ENCODE measurements at places on chromosomes 4 and X.

- no peak for DNase-seq
Observed at GRCh38 chr4:163697121-163697520, 202.6 kb downstream of the TMA16 start.

- no peak for DNase-seq
Observed at GRCh38 chr4:30208731-30209435, 511.3 kb upstream of the PCDH7 start.

- no peak for DNase-seq
Observed at GRCh38 chr4:166422475-166422874, 549.4 kb downstream of the TLL1 start.

- DNase-seq, result no peak
Observed at GRCh38 chr4:156815717-156816359, 155.8 kb downstream of the PDGFC start.

DNA sequence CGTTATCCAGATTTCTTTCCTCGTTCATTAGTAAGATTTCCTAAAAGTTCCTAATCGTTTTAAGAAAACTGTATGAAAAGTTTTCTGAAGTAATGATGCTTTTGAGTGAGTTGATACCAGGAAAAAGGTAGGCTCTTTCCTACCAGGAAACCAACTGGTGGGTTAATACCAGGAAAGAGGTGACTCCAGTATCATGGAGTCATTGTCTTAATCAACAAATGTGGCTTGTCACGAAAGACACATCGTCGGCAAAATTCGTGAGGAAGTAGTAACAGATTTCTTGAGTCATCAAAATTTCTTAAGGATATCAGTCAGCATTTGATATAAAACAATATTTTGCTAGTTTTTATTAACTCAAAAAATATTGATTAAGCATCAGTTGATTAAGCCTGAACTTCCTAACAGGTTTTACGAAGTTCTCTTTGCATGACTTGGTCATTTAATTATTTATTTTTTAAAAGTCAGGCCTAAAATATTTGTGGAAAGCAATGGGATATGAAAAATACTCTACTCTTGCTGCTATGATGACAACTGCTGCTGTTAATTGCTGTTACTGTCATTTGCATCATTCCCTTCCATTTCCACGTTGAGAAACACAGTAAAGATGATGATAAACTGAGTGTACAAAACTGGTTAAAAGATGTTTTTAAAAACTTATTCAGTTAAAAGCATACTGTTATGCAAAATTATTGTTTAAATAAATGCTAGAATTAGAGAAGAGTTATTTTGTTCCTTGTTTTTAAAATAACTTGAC is 3.2 kb upstream of the PPBP start:
- no peak for DNase-seq

GRCh38 chr4:3228881-3229280 is 20.1 kb upstream of the MSANTD1 start:
- DNase-seq, result no peak

- peak; percentile 39 for DNase-seq
Observed at GRCh38 chrX:58025979-58026378, 115.7 kb upstream of the ZXDA start.

- peak; percentile 79 for DNase-seq
Observed at GRCh38 chr4:185201977-185202962, 1.5 kb downstream of the CFAP97 start.

DNA sequence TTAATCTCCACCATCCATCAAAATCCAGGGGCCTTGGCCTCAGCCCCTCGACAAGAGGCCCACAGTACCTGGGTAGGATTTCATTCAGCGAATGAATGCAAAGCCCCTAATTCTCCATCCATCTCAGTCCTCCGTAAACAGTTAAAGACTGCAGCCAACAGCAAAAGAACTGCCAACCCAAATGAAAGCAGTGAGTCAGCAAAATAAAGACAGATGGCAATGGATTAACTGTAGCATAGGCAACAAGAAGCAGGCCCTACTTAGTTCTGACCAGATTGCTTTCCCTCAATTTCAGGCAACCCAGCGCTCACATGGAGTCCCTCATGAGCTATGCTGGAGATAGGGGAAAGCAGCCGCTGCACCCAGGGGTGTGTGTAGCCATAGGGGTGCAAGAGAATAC is 21.4 kb downstream of the PLAC1 start:
- DNase-seq, result peak; percentile 5

GRCh38 chrX:44989995-44990770 is 117.2 kb downstream of the KDM6A start:
- DNase-seq, result no peak

DNA sequence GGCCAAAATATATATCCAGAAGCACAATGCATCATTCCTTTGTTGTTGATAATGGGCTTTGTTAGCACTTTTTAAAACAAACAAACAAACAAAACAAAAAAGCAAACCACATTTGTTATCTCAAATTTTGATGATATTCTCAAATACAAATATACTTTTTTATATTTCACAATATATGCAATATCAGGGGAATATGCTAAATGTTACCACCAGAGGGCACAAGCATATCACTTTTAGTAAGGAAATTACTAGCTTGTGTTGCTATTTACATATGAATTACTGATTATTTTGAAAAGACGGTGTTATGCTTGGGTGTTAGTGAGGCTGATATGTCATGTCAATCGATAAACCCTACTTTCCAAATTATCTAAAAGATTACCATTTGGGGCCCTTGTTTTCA is 29.1 kb downstream of the RIPPLY1 start:
- DNase-seq, result peak; percentile 37

GRCh38 chr4:81566161-81566591 is 94.5 kb upstream of the RASGEF1B start:
- DNase-seq, result no peak

DNA sequence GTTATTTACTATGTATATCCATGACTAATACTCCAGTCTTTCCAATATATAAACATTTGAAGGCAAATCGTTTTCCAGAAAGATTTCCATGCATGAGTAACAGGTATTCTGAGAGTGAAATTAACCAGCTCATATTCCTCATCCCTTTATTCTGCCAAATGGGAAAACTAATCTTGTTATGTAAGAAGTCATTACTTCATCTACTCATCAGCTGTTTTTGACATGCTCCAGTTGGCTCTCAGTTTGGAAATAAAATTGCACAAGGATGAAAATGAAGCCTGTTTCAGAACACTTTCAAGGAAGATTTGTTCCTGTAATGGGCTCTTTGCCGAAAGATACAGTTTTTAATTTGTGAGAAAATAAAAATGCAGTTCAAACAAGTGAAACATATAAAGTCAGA is 121.9 kb downstream of the KCTD8 start:
- DNase-seq, result no peak

- no peak for DNase-seq
Observed at GRCh38 chr4:113159942-113160545, 110.6 kb downstream of the ANK2 start.

DNA sequence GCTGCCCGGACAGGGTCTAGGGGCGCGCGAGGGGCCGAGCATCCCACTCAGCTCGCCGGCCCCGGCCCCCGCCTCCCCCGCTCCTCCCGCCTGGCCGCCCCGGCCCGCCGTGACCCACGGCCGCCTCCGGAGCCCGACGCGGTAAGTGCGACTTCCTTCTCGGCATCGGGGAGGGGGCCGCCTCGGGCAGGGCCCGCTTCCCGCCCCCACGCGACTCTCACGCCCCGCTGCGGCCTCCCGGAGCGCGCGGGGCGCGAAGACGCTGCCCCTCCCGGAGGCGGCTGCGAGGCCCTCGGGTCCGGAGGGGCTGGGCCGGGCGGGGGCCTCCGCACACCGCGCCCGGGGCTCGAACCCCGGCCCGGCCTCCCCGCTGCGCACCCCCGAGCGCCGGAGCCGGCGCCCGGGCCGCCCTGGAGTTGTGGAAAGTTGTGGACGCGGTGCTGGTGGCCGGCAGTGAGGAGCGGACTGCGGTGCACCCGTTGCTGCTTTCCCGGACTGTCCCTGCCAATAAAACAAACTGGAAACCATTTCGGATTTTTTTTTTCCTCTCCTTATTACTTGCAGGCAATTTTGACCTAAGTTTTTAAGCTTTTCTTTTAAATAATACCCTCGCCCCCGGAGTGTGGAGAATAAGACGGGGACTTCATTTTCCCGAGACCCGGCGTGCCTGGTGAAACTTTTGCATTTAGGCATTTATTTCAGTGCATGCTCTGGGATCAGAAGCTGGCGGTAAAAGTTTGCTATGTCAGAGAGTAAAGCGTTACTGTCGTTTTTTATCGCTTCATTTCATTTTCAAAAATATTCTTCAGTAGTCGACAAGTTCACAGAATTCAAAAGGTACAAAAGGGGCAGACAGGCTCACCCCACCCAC is 13.0 kb upstream of the TMEM156 start:
- DNase-seq, result peak; percentile 8

DNA sequence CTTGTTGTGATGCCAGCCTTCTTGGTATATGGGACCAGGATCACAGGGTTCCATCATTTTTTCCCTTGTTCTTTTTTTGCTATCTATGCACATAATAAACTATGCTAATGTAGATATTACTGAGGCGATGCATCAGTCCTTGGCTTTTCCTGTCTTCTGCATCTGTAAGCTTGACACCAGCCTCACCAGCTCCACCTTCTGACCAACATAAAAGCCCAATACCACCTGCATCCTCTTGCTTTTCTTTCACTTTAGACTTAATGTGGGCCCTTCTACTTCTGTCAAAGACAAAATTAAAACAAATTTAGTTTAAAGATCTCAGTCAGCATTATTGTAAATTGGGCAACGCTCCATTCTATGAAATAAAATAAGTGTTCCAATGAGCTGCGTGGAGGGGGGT is 1718.8 kb upstream of the PCDH10 start:
- DNase-seq, result no peak

- no peak for DNase-seq
Observed at GRCh38 chr4:188492886-188493285, 353.6 kb downstream of the TRIML1 start.

DNA sequence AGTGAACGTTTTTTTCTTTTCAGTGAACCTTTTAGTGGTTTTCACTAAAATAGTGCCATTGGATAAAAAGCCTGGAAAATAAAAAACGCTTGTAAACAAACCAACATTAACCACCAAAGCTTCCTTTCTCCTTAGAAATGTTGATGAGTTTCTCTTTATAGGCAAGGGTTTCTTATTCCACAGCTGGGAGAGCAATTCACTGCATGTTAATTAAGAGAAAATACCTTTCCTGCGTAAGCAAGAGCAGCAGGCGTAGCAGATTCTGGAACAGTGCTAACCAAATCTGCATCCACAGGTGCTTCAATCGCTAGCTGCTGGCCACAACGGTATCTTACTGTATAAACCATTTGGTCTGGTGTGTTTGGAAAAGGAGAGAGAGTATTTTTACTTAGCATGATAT is 13.3 kb upstream of the AASDH start:
- no peak for DNase-seq

DNA sequence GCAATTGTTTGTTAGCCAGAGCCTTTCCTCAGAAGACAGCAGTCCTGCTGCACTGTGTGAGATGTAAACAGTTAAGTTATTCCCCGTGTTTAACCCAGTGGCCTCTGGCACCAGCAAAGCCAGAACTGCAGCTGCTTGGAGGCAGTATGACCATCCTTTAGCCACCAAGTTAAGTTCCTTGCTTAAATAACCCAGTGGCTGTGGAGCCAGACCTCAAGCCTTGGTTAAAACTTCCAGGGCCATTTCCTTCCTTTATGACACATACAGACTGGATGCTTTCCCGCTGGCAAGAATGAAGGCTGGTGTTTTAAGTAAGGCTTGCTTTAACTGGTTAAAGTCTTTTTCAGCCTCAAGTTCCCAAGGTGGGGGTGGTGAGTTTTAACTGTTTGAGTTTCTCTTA is 379.8 kb downstream of the DCAF12L2 start:
- no peak for DNase-seq

- DNase-seq, result no peak
Observed at GRCh38 chr4:157221426-157221894, 932 bp downstream of the GRIA2 start.

GRCh38 chr4:40737879-40738278 is 11.9 kb upstream of the NSUN7 start:
- no peak for DNase-seq

All from hematopoietic multipotent progenitor cell treated with erythropoietin and hydrocortisone succinate and interleukin-3 and kit ligand, for 8 days (in vitro differentiated cells).